HFF-Myc (cell line): ENCODE measurements at places on chromosomes 4 and X.

DNA sequence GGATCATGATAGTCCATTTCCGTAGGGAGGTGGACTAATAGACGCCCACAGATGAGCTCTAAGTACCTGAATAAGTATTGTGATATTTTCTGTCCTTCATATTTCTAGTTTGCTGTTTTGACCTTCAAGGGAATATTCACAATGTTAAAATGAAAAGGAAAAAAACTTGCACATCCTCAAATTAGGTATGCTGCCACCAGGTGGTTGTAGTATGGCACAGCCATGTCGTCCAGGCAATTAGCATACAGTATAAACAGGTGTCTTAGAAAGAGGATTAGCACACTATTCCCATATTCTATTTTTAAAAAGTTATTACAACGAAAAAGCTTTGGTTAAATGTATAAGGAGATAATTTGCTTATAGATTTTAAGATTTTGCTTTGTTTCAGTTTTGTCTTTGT, 802.0 kb downstream of the RPA4 start:
- no peak for DNase-seq

GRCh38 chrX:133364196-133364595, 51.1 kb downstream of the GPC4 start:
- no peak for DNase-seq

DNA sequence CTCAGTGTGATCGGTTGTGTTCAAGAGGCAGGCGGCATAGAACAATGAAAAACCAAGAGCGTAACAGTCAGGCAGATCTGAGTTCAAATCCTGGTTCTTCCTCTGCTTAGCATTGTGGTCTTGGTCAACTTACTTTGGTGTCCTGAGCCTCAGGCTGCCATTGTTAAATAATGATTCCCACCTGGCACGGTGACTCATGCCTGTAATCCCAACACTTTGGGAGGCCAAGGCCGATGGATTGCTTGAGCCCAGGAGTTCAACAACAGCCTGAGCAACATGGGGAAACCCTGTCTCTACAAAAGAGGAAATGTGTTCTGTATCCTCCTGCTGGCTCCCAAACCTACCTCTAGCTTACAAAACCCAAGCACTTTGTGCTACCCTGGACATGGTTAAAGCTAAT, 129.0 kb upstream of the STX18 start:
- DNase-seq = no peak

DNA sequence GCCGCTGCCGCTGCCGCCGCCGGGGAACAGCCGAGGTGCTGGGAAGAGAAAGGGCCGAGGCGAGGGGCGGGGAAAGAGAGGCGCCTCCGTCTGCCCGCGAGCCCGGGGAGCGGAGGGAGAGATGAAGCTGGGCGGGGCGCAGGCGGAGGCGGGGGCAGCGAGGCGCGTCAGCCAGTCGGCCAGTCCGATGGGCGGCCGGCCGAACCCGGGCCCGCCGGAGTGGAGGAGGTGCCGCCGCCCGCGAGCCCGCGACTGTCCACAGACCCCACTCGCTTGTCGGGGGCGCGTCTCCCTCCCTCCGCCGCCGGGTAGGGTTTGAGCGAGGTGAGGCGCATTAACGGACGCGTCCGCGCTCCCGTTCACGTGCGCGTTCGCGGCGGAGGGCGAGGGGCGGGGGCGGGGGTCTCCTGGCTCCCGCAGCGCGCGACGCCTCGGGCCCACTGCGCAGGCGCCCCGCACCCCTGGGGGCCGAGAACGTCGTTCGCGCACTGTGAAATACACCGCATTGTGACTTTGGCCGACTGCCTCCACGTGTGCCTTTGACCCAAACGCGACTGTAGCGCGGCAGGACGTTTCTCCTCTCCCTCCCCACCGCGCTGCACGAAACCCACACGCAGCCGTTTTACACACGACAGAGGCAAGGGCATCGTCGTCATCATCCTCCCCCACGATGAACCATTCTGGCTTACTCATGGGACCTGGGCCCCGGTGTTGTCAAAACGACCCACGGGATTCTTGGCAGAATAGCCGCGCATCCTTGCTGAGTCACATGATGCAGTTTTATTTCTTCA, at the start of gene NUDT11:
Gene NUDT11 (minus strand): TSS at position 92 of the 791 bp plus-strand sequence. CDS start 148 bp downstream, outside the sequence.
- no peak for DNase-seq

DNA sequence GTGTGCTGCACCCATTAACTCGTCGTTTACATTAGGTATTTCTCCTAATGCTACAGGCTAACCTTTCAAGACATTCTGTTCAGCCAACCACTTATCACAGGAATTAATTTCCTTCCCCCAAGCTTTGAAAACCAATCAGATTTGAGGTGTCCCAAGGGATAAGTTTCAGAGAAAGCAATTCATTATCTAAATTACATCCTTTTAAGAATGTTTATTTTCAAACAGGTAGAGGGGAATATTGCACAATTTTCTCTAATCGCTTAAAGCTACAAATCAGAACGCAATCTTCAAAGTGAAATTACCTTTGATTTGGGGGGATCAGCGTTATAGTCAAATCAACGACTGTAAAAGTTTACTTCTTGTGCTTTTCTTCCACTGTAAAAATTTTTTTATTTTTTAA, 1.6 kb downstream of the CLOCK start:
- DNase-seq = no peak

- no peak for DNase-seq
Observed at GRCh38 chrX:39966176-39966575, 131.6 kb downstream of the BCOR start.

GRCh38 chr4:100170986-100171385, 19.3 kb downstream of the DDIT4L start:
- no peak for DNase-seq

GRCh38 chr4:75702919-75703411, 21.4 kb upstream of the USO1 start:
- no peak for DNase-seq

- no peak for DNase-seq
Observed at GRCh38 chr4:142721187-142721586, 124.9 kb downstream of the INPP4B start.

DNA sequence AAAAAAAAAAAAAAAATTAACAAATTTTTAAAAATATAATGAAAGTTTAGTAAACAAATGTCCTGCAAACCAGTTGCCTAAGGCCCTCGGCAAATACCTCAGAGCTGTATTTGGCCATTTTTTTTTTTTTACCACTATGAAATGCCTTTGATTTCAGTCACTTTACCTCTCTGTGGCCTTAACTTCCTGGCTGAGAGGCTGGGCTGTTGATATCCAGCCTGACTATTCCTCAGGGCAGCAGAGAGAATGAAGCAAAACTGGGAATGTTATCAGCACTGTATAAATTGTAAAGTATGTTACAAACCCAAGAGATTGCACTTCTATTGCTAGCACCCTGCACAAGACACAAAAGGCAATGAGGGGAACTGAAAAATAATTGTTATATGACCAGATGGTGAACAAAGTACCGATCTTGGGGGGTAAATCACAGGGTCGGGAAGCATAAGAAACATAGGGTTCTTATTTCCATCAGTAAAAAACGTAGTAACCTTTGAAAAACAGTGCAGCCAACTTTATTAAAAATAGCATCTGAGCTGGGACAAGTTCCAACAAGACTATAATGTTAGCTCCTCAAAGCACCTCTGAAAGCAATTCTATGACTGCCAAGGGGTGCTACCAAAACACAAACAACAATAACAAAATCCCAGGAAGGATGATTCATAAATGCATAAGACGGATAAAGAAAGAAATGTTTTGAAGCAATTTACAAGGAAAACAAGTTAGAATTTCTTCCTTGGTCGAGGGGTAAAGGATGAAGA, 18.1 kb downstream of the USP46 start:
- no peak for DNase-seq

DNA sequence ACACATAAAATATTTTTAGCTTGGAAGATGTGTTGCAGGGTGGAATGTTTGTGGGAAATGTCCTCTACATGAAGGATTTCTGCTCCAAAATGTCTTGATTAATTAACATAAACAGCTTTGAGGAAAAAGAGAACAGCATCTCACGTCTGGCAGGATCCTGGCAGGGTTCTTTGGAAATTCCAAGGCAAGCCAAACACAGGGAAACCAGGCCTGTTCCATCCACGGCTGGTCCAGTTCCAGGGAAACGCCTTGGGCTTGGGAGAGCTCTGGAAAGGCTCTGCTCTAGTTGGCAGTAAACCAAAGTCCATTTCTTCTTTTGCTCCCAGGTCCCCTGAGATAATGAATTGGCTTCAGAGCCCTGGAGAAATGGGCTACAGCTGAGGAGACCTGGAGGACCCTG, 42.4 kb upstream of the GAB1 start:
- DNase-seq = no peak

DNA sequence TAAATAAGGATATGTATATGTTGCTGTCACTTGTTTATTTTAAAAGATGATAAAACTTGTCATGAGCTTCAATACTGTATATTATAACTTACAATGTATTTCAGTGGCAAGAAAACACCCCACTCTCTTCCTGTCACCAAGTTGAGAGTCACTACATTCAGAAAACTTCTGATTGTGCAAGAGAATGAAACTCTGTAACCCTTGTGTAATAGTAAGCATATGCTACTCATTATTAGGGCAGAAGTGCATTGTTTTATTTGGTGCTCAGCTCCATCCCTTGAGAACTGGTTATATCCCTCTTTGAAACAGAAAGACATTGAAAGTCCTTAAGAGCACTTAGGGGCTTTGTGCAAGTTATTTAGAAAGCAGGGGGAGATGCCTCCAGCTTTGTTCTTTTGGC, 594.5 kb downstream of the ARAP2 start:
- DNase-seq = no peak
